ENCODE measurements at places on chromosomes 2 and 18.

GRCh38 chr18:36424741-36425142, 127.2 kb downstream of the FHOD3 start:
- no peak for DNase-seq

DNA sequence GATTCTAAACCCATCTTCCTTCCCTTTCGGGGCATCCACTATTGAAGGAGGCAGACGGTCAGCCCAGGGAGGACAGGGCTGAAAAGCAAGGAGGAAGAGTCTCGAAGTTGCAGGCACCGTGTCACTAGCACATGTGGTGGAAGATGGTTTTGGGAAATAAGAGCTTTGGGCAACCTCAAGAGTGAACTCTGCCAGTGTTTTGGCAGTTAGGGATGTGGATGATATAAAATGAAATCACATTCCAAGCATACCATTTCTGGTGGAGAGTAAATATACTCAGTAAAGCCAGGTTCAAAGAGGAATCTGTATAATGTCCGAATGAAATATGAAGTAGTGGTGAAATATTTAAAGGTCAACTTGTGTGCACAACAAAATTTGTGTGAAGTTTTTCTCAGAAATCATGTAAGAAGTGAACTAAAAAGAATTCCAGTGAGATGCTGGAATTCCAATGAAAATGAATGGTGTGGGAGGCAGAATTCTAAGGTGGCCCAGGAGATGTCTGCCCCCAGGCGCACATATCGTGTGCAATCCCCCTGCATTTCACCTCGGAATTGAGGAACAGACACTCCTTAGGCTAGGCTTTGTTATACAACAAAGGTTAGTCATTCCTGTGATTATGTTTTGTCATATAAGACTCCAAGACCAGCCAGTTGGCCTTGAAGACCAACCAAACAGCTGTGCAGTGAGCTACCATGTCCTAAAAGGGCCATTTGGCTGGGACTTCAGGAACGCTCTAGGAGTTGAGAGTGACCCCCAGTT, 147.1 kb downstream of the SH3BP4 start:
- DNase-seq = no peak

GRCh38 chr18:76518860-76519538, 24.0 kb upstream of the ZNF516 start:
- no peak for DNase-seq

DNA sequence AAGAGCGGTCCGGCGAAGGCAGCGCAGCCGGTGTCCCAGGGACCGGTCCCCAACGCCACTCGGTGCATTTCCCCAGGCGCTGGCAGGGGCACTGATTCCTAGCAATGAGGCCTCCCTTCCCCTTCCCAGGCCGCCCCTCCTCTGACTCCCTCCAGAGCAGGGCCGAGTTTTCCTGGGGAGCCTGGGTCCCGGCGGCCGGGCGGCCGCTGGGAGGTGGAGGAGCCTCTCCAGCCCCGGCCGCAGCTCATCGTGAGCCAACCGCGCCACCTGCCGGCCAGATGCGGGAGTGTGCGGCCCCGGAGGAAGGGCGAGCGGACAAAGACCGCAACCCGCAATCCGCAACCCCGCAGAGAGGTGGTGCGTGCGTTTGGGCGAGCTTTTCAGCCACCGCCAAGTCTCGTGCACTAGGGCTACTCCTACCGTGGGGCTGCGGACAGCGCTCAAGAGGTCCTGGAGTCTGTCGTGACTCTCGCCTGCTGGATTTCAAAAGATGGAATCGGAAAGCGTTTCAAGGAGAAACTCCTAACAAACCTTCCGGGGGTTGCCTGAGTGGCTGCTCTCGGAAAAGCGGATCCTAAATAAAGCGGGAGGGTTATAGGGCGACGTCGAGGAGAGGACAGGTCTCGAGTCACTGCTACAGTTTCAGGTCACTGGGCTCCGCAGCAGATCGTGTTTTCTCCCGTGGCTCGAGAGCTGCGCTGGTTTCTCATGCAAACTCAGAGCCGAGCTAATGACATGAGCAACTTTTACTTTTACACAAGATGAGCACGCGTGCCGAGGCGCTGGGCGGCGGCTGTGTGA, 1.5 kb upstream of the EPHA4 start:
- peak; percentile 73 for DNase-seq

- DNase-seq = no peak
These were observed 59.1 kb downstream of the SAP130 start for GRCh38 chr2:127968610-127969339.

GRCh38 chr18:73827801-73828200, 319.8 kb downstream of the FBXO15 start:
- no peak for DNase-seq

DNA sequence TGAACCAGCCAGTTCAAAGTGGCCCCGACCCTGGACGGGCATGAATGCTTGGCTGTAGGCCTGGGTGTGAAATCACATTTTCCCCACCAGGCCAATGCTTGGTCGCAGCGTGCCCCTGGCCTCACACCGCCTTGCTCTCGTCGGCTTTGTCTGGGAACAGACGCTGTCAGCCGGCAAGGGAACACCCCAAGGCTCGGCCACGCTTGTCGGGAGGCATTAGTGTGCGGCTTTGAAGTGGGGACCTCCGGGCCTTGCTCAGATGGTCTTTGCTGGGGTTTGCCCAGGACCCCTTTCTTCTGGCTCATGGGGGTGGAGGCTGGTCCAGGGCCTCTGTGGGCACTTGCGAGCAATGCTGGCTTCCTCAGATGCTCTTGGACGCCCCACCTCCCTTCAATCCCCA, 79.1 kb downstream of the INHBB start:
- DNase-seq = no peak

GRCh38 chr2:16666449-16666801, 791 bp upstream of the CYRIA start:
- no peak for DNase-seq

DNA sequence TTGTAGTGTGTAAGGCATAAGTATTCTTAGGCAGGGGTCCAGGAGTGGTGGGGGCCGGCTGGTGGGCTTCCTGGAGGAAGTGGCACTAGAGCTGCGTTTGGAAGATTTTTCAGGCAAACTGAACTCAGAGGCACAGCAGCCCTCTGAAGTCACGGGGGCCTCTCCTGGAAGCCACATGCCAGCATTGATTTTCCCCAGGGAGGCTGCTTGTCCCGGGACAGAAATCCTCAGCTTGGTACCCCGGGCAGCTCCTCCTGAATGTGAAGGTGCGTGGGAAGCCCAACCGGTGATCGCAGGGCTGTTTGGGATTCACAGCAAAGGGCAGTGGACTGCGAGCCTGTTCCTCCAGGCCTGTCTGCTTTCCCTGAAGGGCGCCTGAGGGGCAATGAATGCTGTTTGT, 1.6 kb upstream of the PDIA6 start:
- DNase-seq = no peak

- DNase-seq = no peak
These were observed 53.3 kb downstream of the NEDD4L start for GRCh38 chr18:58097121-58097906.

- DNase-seq = no peak
These were observed 82.6 kb downstream of the MTA3 start for GRCh38 chr2:42651057-42651456.
